ENCODE measurements at places on chromosomes 3 and 15.

DNA sequence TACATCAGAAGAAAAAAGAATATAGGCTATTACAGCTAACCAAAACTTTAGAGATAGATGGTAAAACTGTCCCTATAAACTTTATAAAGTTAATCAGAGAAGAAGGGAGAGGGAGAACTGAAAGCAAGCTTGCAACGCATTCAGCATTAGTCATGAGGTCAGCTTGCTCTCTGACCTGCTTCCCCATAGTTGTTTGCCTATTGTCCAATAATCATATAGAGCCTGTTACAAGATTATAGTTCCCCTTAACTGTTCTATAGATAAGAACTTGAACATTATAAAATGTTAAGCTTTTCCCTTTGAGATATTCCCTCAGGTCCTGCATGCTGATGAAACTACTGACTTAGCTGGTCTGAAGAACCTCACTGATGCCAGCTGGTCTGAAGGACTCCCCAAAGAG is 74.5 kb downstream of the CPNE4 start:
- DNase-seq = no peak

DNA sequence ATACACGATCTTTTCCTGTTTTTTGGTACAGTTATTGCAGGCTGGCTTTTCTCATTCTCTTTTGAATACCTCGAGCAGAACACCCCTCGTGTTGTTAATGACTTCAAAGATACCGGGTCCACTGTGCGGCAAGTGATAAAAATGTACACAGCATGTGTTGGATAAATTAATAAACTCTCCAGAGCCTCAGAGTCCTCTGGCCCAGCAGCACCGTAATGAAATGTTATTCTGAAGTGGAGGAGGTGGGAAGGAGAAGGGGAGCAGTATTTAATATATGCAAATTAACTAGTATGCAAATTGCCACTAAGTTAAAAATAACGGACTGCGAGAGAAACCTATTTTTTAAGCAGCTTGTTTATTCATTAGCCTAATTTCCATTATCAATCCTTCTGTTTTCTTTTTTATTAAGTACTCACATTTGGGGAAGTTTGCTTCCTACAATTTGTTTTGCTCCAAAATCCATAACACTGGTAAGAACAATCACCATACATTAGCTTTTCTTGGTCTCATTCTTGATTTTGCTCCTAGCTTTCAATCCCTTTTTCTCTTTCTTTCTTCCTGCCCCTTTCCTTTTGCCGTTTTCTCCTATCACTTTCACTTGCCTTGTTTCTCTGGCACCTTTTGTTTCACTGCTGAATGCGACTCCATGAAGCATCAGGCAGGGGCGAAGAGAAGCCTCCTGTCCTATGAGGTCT is 462.3 kb upstream of the PPP2R3A start:
- DNase-seq = no peak

DNA sequence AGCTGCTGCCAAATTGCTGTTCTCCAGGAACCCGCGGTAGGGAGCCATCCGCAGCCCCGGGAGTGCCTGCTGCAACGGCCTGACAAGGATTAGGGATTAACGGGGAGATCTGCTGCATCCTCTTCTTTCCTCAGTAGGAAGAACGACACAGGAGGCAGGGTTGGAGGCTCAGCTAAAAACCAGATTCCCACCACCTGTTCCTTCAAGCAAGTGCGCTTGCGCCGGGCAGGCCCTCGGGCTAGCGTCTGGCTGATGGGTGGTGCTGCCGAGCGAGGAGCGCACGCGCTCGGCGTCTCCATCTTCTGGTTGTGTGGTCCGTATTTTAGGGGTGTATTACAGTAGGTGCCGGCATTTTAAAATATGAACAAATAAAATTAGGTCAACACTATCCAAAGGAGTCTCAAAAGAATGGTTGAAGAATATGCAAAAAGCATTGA is 25.4 kb upstream of the SLC25A26 start:
- DNase-seq = no peak

DNA sequence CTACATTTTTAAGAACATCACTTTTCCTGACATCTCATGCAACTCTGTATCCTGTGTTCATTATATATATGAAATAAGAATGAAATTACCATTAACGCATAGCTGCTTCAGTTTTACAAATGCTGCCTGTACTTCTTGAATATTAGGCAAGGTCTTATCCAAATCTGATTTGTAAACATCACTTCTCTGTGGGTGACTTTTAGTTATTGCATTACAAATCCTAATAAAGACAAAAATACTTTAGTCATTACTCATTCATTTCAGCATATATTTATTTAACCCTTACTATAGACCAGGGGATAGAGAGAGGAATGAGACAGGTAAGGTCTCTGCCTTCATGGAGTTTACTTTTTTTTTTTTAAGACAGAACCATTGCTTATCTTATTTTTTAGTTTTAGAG is 36.8 kb downstream of the MTMR10 start:
- no peak for DNase-seq

GRCh38 chr3:190456770-190457169 is 7.1 kb upstream of the TMEM207 start:
- no peak for DNase-seq

- no peak for DNase-seq
These were observed 136.0 kb upstream of the UBE2E2 start for GRCh38 chr3:23067116-23067515.

- DNase-seq = no peak
These were observed 507.8 kb downstream of the TUSC7 start for GRCh38 chr3:117217355-117217754.

- no peak for DNase-seq
These were observed 27.5 kb upstream of the MAPKBP1 start for GRCh38 chr15:41746802-41747201.

DNA sequence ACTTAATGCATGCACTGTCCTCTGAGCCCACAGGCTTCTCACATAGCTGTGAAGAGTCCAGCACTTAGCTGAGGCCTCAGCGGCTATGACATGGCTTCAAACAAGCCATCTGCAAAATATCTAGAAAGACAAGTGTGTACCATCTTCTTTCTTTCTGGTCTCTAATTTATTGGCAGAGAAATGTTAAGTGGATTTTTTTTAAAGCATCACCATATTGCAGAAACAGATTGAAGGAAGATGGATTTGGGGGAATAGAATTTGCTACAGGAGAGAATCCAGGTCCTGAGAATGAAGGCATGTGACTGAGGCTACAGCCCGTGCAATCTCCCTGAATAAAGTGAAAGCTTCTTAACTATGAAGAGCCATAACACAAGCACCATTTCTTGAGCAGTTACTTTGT is 567.3 kb downstream of the PDCD6IP start:
- no peak for DNase-seq

All from HS-27A (cell line).